ENCODE measurements at places on chromosomes 4 and X.

GRCh38 chr4:78069859-78070258, 12.7 kb downstream of the FRAS1 start:
- DNase-seq: no peak

DNA sequence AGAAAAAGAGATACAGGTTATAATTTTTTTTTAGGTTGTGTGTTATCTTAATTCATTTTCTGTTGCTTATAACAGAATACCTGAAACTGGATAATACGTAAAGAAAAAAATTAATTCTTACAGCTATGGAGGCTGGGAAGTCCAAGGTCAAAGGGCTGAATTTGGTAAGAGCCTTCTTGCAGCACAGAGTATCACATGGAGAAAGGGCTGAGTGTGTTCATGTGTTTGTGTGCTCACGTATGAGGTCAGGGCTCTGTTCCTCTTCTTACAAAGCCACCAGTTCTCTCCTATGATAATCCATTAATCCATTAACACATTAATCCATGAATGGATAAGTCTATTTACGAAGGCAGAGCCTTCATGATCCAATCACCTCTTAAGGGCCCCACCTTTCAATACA, 8.6 kb upstream of the RAB28 start:
- DNase-seq: no peak

GRCh38 chrX:124348885-124349453, 2.6 kb downstream of the SH2D1A start:
- DNase-seq: no peak

- no peak for DNase-seq
Measured at GRCh38 chrX:18889346-18890048, 94.4 kb downstream of the PHKA2 start.

Measured in GM06990 (cell line).